EH (cell line): ENCODE measurements at places on chromosomes 1 and 21.

- DNase-seq = no peak
These were observed 148.5 kb downstream of the POU2F1 start for GRCh38 chr1:167369175-167369574.

DNA sequence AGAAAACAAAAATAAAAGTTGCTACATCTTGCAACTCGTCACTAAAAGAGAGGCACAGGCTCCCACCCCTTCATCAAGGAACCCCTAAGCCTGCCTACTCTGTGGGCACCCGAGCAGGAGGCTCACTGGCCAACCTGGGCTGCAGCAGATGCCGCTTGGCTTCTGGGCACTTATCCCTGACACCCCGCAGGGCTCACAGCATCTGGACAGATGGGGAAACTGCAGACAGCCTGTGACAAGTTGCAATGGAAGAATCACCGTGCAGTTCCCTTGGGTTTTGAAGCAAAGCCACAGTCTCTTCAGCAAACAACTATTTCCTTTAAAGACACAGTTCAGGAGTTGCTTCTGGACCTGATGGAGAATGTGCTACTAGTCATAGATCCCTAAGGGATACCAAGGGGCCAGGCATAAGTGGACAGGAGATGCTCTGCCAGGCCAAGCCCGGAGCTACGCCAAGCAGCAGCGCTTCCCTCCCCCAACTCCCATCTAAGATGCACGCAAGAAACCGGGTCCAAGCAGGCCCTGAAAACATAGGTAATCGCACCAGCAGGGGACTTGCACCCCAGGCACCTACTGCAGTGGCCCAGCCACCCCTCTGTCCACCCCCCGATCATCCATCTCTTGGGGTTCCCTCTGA is 170.6 kb downstream of the NPHP4 start:
- DNase-seq = no peak

DNA sequence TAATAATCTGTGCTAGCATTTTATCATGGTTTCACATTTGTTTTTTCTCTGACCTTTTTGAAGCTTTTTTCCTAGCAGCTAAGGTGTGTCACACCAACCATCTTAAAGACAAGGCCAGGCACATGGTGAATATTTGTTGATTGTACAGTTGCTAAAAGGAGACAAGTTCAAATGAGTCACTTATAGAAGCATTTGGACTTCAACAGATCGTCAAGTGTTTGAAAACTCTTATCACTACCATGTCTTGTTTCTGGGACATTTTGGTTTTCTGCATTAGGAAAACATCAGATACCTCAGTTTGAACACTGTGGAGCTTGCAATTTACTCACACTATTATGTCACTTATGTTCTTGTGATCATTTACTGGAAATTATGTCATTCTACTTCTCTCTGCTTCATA is 407.3 kb downstream of the USP25 start:
- no peak for DNase-seq

GRCh38 chr1:207284209-207284897 is 37.1 kb upstream of the CD55 start:
- DNase-seq = peak; percentile 73

GRCh38 chr1:2073382-2074230 is 23.4 kb downstream of the PRKCZ start:
- DNase-seq = peak; percentile 70

DNA sequence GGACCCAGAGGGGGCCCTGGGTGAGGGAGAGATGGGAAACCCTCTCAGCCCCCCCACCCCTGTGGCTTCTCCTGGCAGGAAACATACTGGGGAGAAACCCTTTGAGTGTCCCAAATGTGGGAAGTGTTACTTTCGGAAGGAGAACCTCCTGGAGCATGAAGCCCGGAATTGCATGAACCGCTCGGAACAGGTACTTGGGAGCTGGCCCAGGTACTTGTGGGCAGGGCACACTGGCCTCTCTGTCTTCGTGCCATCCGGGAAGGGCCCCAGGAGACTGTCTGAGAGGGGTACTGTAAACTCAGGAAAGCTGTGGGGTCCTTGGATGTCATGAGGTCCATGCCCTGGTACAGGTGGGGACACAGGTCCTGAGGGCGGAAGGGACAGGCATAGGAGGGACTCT is 6.0 kb downstream of the ZBTB48 start:
- DNase-seq = no peak
